ENCODE measurements at places on chromosomes 6 and 20.

GRCh38 chr20:41086402-41087324, 50.7 kb upstream of the PLCG1 start:
- DNase-seq = no peak

- no peak for DNase-seq
These were observed 82.4 kb downstream of the IPCEF1 start for GRCh38 chr6:154274168-154274567.

- no peak for DNase-seq
These were observed 12.5 kb upstream of the ZDHHC14 start for GRCh38 chr6:157368359-157369049.

GRCh38 chr6:134245041-134245440, 72.9 kb downstream of the SGK1 start:
- no peak for DNase-seq

- DNase-seq = no peak
These were observed 97.7 kb downstream of the SLC16A10 start for GRCh38 chr6:111184827-111185532.

DNA sequence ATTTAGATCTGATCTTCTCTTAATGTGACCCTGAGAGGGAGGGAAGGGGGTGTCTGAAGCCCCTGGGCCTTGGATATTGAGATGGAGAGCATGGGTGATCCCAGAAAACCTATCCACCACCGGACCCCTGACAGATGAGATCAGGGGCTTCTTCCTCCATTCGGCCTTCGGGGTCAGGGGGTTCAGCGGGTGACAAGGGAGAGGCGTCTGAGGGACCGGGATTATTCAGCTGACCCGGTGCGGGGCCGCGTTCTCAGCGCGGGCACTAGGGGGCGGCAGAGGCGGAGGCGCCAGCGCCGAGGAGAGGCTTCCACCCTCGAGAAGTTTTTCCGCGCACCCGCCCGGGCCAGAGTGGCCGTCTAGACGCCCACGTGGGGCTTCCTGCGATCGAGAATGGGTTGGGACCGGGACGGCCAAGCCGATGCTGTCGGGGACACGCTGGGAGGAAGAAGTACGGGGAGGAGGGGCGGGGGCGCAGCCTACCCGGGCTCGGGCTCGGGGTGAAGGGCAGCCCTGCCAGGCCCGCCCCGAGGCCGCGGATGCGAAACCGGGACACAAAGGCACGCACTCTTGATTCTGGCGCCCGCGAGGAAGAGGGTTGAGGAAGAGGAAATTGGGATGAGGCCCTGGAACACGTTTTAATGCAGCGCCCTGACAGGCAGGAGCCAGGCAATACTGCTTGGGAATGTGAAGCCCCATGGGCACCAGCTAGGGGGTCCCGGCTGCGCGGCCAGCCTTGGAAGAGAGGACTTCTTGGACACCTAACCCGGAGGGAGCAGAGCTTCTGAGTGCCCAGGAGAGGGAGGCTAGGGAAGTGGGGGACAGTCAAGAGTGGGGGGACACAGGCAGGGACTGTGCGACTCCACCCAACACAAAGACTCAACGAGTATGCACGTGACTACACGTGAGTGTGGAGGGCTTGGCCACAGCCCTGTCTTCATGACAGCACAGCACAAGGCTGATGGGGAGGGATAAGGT, 30.6 kb downstream of the COL11A2 start:
- peak; percentile 79 for DNase-seq

Measured in activated naive CD4-positive, alpha-beta T cell (primary cell).